T-helper 17 cell (primary cell): ENCODE measurements at places on chromosomes 6 and 20. TPM values are rescaled to one million over a fixed set of nuclear protein-coding genes. Genes with fewer than 3 reads are reported as not detected.

The MYMX gene
- total RNA-seq: not detected

The MYBL2 gene
- 1.6 TPM for total RNA-seq

The TUBB1 gene
- total RNA-seq: 14.0 TPM

The WFDC10B gene
- total RNA-seq: not detected

The TCF21 gene
- not detected for total RNA-seq

The HLA-DMA gene
- 20.9 TPM for total RNA-seq

The CD83 gene
- total RNA-seq: 62.3 TPM

The TAP2 gene
- total RNA-seq: 92.6 TPM

The ANKEF1 gene
- total RNA-seq: 2.3 TPM

The PLEKHG1 gene
- total RNA-seq: 4.7 TPM

DNA sequence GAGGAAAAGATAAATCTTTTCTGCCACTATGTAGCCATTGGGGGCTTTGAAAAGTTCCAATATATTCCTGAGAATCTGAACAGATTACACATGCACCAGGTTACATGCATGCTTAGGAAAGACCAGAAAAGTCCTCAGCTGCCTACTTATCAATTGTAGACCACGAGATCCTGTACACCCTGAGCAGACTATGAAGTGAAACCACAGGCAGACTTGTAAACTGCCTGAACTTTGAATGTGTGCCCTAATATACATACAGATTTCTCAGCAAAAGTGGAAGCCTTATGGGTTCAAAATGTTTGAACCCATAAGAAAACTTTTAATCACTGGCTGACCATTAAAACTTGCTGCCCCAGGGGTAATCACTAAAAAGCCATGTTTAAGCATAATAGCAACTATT, 273.5 kb upstream of the RUNX2 start:
- no peak overlapping the region for H3K4me3 ChIP-seq
- no peaks in the 10 kb centered on the region for H3K27me3 ChIP-seq
- H3K4me1 ChIP-seq: peaks cover 5% of the 10 kb centered on the region

- H3K27ac ChIP-seq: no peak overlapping the region
- no peaks in the 10 kb centered on the region for H3K36me3 ChIP-seq
- DNase-seq: no peak
- no peaks in the 10 kb centered on the region for H3K27me3 ChIP-seq
- no peaks in the 10 kb centered on the region for H3K4me1 ChIP-seq
These were observed 657.7 kb downstream of the QKI start for GRCh38 chr6:164072240-164072666.

DNA sequence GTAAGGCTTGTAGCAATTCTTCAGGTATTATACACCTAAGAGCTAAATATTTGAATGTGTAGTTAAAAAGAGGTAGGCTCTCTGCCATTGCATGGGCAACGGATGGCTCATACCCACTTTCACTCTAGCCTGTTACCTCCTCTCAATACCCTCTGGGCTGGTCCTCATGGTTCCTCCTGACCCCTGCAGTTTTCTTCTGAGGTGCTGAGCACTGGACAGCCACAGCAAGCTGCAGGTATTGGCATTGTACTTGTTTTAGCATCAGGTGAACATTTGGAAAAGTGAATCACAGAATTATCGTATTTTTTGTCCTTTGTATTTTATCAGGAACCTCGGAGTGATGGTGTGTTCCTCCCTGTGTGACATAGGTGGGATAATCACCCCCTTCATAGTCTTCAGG, 32.9 kb downstream of the SLC22A1 start:
- H3K27ac ChIP-seq: no peak overlapping the region
- no peaks in the 10 kb centered on the region for H3K4me1 ChIP-seq
- H3K4me3 ChIP-seq: no peak overlapping the region
- DNase-seq: no peak
- H3K27me3 ChIP-seq: no peaks in the 10 kb centered on the region

DNA sequence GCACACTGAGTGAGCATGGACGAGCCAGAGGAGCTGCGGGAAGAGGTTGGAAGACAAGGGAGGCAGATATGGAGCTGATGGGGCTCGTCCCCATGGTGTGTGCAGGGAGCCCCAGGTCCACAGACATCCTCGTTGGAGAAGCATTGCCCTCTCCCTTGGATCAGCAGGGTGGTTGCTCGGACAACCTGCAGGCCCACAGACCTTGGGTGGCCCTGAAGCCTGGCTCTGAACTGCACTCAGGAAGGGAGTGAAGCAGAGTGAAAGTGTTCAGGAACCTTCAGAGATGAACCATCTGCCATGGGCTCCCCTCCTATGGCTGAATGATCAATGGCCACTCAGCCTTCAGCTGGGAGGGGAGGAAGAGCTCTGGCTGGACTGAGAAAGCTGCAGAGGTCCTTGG, 43.3 kb upstream of the LRFN2 start:
- no peak for DNase-seq
- H3K36me3 ChIP-seq: peaks cover 4% of the 10 kb centered on the region
- H3K27me3 ChIP-seq: peaks cover 18% of the 10 kb centered on the region
- H3K27ac ChIP-seq: no peak overlapping the region
- H3K4me1 ChIP-seq: peaks cover 2% of the 10 kb centered on the region
- H3K4me3 ChIP-seq: no peak overlapping the region

DNA sequence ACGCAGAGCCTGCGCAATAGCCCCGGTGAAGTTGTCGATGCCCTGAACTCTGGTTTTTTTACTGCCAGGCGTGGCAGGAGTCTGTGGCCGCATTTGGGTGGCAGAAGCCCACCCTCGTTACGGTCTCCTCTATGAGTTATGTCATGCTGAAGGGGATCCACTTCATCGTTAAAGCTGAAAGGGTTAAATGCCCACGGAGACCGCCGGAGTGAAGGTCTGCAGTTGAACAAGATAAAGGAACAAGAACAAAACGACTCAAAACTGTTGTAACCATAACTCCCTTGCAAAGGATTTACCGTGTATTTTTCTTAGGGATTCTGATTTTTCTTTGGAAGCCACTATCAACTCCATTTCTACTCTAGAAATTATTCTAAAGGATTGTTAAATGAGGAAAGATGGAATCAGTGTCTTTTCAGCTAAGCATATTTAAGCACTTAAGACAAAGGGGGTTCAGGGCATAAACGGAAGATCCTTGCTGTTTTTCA, 501 bp upstream of the ELOVL5 start:
- H3K27me3 ChIP-seq: no peaks in the 10 kb centered on the region
- H3K36me3 ChIP-seq: peaks cover 3% of the 10 kb centered on the region
- H3K27ac ChIP-seq: peak overlapping the region; percentile 96

DNA sequence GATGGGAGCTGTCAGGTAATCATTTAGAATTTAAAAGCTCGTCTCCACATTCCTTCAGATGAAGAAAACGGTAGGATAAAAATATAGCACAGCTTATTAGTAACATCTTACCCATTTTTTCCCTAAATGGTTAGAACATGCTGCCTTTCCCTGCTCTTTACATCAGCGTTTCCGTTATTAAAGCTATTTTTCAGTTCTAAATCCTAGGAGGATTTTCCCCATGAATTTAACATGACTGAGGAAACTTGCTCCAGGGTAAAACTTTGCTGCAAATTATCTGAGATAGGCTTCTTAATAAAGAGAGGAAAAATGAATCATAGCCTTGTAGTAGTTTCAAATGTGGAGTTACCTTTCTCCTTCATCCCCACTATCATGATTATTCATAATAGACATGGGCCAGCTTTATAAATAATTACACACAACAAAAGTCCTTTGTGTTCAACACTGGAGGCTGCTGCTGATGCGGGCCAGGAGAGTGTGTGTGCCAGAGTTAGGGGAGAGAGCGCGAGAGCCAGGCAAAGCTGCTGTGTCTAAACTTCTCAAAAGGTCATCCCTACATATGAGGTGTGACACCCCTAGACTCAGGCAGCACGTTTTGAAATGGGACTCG, 24.4 kb downstream of the MYLIP start:
- peaks cover 20% of the 10 kb centered on the region for H3K36me3 ChIP-seq
- H3K27ac ChIP-seq: no peak overlapping the region
- H3K4me1 ChIP-seq: peaks cover 20% of the 10 kb centered on the region
- no peak overlapping the region for H3K4me3 ChIP-seq

DNA sequence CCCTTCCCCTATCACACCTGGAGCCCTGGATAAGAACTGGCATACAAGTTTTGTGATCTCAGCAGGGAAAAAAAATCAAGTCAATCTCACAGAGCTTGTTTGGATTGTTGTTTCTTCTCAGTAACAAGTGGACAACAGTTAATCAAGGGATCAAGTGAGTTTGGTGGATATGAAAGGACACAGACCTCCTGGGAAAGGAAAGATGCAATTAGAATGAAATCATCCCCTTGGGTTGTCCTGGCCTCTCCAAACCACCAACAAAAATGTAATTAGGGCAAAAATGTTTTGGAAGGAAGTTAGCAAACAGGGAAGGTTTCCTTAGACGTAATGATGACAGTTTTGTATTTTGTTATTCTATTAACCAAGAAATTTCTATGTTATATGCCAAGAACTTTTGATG, 99.1 kb upstream of the PRDM1 start:
- no peak for DNase-seq
- H3K4me1 ChIP-seq: peaks cover 34% of the 10 kb centered on the region
- H3K4me3 ChIP-seq: peak overlapping the region; percentile 31
- peak overlapping the region; percentile 19 for H3K27ac ChIP-seq
- peaks cover 3% of the 10 kb centered on the region for H3K36me3 ChIP-seq
- H3K27me3 ChIP-seq: peaks cover 53% of the 10 kb centered on the region

DNA sequence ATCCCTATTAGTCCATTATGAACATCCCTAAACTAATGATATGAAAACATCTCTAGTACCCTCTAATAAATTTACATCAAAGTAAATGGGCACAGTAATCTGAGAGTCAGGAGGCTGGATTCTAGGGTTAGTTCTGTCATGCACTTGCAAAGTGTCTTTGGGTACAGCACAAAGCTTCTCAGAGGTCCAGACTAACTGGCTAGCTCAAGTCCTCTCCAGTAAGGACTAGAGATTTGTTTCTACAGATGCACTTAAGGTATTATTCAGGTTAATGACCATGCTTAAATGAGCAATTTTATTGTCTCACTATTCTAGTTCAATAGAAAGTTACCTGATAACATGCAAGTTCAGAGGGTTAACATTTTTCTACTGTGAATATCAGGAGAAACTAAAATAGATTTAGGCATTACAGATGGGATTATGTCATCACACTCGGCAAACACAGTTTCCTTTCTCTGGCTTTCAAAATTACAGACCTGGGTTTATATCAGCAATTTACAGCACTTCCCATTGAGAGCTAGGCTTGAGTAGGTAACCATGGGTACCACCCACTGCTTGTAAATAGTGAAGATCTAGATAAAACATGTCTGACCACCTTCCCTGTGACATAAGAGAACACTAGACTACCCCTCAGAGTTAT, 402.9 kb upstream of the RUNX2 start:
- H3K4me1 ChIP-seq: peaks cover 26% of the 10 kb centered on the region
- H3K4me3 ChIP-seq: peak overlapping the region; percentile 73
- no peak for DNase-seq
- H3K27me3 ChIP-seq: no peaks in the 10 kb centered on the region
- peak overlapping the region; percentile 97 for H3K27ac ChIP-seq

GRCh38 chr6:111534231-111534751, 51.3 kb upstream of the REV3L start:
- H3K4me3 ChIP-seq: no peak overlapping the region
- H3K4me1 ChIP-seq: peaks cover 14% of the 10 kb centered on the region
- no peaks in the 10 kb centered on the region for H3K27me3 ChIP-seq
- no peaks in the 10 kb centered on the region for H3K36me3 ChIP-seq

DNA sequence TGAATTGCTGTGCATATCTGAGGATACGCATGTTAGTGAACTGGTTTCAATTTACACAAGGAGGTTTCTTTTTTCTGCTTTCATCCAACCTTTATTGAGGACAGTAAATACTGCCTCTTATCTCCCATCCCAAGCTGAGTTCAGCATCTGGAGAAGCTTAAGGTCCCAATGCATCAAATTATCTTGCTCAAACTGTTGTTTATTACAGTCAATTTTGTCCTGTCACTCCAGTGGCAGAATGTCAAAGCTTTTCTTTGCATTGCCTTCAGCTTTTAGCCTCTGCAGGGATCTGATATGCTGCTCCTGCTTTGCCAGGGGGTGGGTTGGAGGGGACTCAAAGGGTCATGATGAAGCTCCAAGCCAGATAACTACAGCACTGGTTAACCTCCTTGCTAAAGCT, 435.4 kb upstream of the SOX4 start:
- no peaks in the 10 kb centered on the region for H3K27me3 ChIP-seq
- no peak overlapping the region for H3K4me3 ChIP-seq
- peaks cover 13% of the 10 kb centered on the region for H3K4me1 ChIP-seq
- no peaks in the 10 kb centered on the region for H3K36me3 ChIP-seq
- DNase-seq: no peak

- H3K36me3 ChIP-seq: peaks cover 2% of the 10 kb centered on the region
- no peak for DNase-seq
- H3K27me3 ChIP-seq: peaks cover 65% of the 10 kb centered on the region
These were observed 11.6 kb upstream of the SCGN start for GRCh38 chr6:25640446-25640845.

- no peaks in the 10 kb centered on the region for H3K36me3 ChIP-seq
- no peaks in the 10 kb centered on the region for H3K27me3 ChIP-seq
- H3K4me3 ChIP-seq: no peak overlapping the region
These were observed 63.7 kb downstream of the C6orf118 start for GRCh38 chr6:165245701-165246100.

GRCh38 chr6:169189686-169190085, 64.0 kb downstream of the THBS2 start:
- H3K27ac ChIP-seq: no peak overlapping the region
- H3K4me1 ChIP-seq: no peaks in the 10 kb centered on the region
- H3K4me3 ChIP-seq: no peak overlapping the region
- DNase-seq: no peak
- peaks cover 9% of the 10 kb centered on the region for H3K27me3 ChIP-seq

DNA sequence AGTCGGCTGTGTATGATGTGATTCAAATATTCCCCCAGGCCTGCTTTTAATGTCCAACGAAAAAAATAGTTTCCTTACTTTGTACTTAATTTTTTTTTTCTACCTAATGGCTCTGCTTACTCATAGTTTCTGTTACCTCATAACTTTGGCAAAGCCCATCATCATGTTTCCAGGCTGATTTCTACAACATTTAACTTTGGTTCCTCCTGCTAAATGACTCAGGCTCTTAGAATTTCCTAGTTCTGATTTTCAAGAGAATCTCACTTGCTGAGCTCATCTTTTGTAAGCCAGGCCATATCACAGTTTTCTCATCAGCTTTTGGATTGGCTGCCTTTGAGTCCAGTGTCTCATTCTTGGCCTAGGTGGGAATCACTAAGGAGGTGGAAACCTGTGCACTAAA, 323.1 kb downstream of the HDGFL1 start:
- no peak overlapping the region for H3K27ac ChIP-seq
- no peak for DNase-seq
- no peaks in the 10 kb centered on the region for H3K27me3 ChIP-seq
- no peaks in the 10 kb centered on the region for H3K4me1 ChIP-seq
